ENCODE measurements at places on chromosomes 2 and 18.

DNA sequence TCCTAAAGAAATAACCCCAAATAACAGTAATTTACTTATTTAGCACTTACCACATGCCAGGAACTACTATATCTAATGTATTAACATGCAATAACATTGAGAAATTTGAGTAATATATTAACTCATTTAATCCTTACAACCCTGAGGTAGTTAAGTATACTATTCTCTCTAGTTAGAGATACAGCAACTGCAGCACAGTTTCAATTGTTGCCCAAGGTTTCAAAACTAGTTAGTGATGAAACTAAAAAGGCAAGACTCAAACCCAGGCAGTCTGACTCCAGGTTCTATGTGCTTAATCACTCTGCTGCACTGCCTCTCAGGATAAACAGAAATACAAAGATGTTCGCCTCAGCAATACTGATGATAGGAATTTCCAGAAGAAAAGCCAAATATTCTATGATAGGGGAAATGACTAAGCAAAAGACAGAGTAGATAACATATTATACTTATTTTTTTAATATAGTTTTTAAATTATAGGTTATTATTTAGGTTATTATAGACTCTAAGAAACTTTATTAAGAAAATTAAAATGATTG, 88.0 kb downstream of the SS18 start:
- no peak for DNase-seq

GRCh38 chr2:102508863-102509262, 35.8 kb downstream of the SLC9A4 start:
- DNase-seq = no peak

DNA sequence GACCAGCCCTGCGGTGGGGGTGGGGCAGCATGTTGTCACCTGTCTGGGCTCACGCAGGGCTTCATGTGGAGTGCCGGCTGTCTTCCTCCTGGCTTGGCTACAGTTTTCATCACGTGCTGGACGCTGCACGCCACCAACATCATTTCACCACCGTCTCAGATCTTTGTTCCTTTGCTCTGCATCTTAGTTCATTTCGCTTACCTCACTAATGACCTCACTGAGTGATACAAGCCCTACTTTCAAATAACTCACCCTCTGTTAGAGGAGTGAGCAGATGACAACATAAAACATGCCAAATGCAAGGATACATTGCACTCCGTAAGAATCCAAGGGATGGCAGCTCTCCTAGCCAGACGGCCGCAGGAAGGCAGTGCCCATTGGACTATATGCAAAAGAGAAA, 527.5 kb downstream of the GALR1 start:
- DNase-seq = no peak

- no peak for DNase-seq
Observed at GRCh38 chr2:211454679-211455078, 898.3 kb downstream of the CPS1 start.

DNA sequence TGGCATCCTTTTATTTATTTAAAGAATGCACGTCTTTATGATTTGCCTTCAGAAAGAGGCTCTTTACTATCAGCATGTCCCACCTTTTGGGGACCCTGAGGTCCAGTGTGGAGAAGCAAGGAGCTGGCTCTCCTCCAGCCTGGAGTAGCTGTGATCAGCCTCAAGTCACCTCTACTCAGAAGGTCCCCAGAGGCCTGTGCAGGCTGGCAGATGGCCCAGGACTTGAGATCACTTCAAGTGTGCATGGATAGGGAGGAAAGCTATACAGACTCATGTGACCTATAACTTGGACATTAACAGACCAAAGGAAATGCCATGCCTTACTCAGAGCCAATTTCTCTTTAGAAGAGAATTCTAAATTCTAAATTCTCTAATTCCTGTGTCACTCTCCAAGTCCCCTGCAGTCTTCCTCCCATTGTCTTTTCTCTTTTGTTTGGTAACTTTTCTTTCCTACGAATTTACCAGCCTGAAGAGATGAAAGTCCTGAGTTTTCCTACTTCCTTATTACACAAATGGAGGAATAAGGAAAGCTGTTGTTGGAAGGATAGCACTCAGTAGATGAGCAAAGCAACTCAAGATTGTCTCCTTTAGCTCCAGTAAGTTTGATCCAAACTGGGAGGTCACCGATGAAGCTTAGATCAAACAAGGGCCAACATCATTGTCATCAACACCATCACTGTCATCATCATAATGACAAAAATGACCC, 163.9 kb downstream of the GFPT1 start:
- DNase-seq = no peak

GRCh38 chr2:53484531-53484930, 283.1 kb upstream of the CHAC2 start:
- DNase-seq = no peak

- DNase-seq = no peak
Observed at GRCh38 chr2:69036926-69037325, 23.9 kb downstream of the ANTXR1 start.

- no peak for DNase-seq
Observed at GRCh38 chr2:96684883-96685576, 42.5 kb downstream of the FER1L5 start.

DNA sequence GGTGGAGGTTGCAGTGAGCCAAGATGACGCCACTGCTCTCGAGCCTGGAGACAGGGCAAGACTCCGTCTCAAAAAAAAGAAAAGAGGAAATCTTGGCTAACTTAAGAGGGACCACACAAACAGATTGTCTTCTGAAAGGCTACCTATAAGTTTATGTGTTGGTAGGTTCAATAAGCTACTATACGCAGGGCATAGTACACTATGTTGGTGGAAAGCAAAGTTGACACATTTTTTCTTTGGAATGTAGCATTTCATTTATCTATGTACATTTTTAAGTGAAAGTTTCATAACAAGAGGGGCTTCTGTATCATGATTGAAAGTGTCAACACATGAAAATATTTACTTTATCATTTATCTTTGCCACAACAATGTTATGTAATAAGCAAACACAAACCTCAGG, 752.6 kb upstream of the ACVR2A start:
- no peak for DNase-seq

DNA sequence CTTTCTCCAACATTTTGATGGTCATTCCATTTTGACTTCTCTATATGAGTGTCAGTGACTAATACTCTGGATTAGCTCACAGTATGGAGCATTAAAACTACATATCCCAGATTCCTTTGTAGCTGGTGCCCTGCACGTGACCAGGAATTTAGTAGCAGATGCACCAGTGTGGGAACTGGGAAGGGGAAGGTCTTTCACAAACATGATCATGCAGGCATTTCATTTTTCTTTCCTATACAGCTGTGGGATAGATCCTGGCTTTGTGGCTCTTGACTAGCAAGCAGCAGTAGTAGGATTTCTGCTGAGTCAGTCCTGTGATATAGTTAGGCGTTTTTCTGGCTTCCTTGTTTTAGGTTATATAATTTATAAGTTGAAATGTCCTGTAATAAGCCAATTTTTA, 971.0 kb upstream of the CDH2 start:
- DNase-seq = no peak

DNA sequence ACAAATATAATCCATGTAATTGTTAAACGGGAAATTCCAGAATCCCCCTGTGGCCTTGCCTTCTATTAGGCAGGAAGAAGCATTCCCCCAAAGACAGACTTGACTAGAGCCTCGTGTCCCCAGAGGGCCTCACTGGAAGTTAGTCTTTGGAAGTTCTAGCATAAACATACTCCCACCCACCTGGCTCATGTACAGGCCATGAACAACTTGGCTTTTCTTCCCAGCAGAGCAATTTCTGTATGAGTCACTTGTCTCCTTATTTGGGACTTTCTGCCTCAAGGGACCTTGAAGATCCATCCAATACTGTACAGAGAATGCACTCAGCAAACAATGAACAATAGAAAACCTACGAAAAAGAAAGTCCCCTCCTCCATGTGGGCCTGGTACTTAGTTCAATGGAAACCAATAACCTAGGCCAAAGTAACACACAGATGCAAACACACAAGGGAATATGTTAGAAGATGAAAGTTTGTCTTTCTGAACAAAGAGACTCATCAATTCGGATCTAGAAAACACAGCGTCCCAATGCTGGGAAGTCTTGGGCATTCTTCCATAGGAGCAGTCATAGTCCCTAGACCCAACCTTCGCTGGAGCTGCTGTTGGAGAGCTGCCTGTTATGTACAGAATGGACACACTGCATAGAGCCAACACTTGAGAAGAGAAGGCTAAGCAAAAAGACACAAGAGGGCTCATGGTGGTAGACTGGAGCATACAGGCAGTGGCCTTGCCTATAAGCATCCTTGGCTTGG, 303.5 kb downstream of the HRH4 start:
- no peak for DNase-seq

- no peak for DNase-seq
Observed at GRCh38 chr2:206275312-206276055, 1.0 kb downstream of the ZDBF2 start.

GRCh38 chr2:197828464-197829135, 24.2 kb downstream of the PLCL1 start:
- no peak for DNase-seq

DNA sequence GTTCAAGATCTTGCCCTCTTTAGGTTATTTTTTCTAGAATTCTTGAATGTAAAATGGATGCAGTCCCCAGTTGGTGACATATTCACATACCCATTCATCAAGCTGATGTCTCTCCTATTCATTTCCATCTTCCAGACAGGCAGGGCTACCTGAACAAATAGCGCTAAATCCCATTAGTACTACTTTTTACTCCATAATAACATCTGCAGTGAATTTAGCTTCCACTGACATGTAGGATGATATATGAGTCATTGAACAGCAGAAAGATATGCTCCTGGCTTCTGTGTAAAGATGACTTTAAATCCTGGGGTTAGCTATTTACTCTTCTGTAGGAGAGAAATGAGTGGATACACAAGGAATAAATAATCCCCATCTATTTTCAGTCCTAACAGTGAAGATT, 194.7 kb downstream of the RND3 start:
- no peak for DNase-seq

GRCh38 chr18:47929681-47930198, 719 bp downstream of the SMAD2 start:
- no peak for DNase-seq

GRCh38 chr2:19932928-19933327, 31.1 kb upstream of the TTC32 start:
- no peak for DNase-seq

DNA sequence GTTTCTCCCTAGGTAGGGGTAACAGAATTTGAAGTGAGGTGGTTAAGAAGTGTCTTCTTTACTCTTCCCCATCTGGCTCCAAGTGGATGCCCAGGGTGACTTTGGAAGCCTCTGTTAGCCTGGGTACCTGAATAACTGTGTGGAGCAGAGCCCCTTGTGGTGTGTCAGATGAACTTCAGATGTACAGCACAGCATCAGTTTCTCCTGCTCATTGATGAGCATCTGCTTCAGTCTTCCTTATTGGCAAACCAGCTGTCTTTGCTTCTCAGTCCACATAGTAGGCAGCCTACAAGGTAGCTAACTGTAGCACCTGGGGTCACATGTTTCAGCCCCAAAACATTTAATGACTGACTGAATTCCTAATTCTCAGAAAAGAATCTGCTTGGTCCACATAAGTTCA, 56.2 kb upstream of the ATP8B1 start:
- no peak for DNase-seq

GRCh38 chr2:55431982-55432627, 12.4 kb upstream of the CCDC88A start:
- no peak for DNase-seq

DNA sequence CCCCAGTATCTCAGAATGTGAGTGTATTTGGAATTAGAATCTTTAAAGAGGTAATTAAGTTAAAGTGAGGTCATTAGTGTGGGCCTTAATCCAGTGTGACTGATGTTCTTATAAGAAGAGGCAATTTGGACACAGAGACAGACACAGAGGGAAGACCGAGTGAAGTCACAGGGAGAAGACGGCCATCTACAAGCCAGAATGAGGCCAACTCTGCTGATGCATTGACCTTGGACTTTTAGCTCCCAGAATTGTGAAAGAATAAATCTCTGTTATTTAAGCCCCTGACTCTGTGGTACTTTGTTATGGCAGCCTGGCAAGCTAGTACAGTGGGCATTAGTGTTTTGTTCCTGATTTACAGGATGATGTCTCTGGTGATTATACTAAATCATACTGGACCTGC, 64.6 kb downstream of the LTBP1 start:
- DNase-seq = no peak

DNA sequence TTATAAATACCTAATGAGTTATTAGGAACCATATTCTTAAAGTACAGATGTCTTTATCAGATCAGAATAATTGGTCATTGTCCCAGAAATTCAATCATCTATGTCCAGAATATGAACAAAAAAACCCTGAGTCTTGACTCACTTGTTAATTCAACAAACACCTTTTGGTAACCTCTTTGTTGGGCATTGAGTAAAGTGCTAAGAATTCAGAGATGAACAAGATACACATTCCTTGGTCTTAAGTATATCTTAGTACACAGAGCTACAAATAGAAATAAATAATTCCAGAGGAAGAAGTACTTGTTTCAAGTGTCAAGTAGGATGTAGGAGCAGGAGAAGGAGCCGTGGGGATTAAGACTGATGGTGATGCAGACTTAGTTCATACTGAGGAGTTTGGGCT, 798.1 kb downstream of the CPS1 start:
- no peak for DNase-seq

DNA sequence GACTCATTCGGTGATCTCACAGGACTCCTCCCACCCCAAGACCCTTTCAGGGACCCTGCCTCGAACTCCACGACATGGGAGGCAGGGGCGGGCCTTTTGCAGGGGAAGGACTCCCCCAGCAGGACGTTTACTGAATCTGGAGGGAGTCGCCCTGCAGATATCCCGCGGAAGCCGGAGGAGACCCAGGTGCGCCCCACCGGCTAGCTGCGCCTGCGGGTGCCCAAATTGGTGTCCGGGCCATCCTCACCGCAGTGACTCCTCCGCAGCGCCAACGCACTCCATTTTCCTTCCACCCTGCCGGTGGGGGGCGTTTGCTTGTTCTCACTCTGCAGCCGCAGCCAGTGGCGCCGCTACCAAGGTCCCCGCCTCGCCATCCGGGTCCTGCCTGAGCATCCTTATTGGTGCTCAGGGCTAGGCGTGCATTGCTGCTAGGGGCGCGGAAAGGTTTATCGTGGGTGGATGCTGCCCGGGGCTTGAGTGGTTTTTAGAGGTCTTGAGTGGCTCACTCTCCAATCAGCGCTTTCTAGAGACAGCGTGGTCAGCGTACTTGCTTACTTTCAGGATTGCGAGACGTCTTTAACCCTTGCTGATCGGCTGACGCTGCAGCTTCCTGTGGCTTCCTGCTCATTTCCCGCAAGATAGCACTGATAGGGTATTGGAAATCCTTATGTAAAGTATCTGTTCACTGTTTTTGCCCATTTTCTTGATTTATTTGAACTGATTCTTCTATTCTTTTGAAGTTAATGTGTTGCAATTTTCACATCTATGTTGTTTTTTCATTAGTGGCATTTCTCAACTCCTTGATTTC, 81.4 kb downstream of the BIN1 start:
- peak; percentile 24 for DNase-seq

DNA sequence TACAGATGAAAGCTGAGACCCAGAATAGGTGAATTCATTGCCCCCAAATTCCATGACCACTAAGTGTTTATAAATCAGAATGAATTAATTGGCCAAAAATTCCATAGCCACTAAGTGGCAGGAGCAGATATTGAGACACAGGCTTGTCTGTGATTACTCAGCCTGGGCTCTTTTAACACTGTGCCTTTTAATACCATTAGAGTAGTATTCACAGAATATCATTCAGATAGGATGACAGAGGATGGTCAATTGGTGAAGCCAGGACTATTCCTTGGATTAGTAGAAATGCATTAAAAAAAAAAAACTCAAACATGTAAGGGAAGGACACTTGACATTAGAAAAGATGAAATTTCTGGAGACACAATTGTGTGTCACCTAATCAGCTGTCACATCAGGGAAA, 698.6 kb downstream of the DCC start:
- no peak for DNase-seq

GRCh38 chr2:73050121-73050545, 21.4 kb downstream of the SFXN5 start:
- no peak for DNase-seq

Data from activated CD8-positive, alpha-beta memory T cell treated with anti-CD3 and anti-CD28 coated beads for 1 hour (primary cell).